ENCODE measurements at places on chromosomes 1 and 21.

- DNase-seq, result no peak
Observed at GRCh38 chr1:15452866-15453571, 3.5 kb upstream of the CELA2A start.

- no peak for DNase-seq
Observed at GRCh38 chr1:24226749-24227148, 39.7 kb upstream of the IFNLR1 start.

- DNase-seq, result no peak
Observed at GRCh38 chr1:29760067-29760564, 523.8 kb downstream of the PTPRU start.

GRCh38 chr1:24996983-24997893 lies 67.2 kb upstream of the RUNX3 start:
- peak; percentile 32 for DNase-seq

GRCh38 chr1:32889731-32890278 lies 3.5 kb downstream of the HPCA start:
- no peak for DNase-seq
